ENCODE measurements at places on chromosomes 4 and X. TPM values are rescaled to one million over a fixed set of nuclear protein-coding genes. Genes with fewer than 3 reads are reported as not detected.
A peak's percentile ranks its signal among the peaks of the same experiment; 100 is the strongest.

YIPF6 gene
- total RNA-seq: 31.5 TPM

TCEAL6 gene
- total RNA-seq: 0.25 TPM

DNA sequence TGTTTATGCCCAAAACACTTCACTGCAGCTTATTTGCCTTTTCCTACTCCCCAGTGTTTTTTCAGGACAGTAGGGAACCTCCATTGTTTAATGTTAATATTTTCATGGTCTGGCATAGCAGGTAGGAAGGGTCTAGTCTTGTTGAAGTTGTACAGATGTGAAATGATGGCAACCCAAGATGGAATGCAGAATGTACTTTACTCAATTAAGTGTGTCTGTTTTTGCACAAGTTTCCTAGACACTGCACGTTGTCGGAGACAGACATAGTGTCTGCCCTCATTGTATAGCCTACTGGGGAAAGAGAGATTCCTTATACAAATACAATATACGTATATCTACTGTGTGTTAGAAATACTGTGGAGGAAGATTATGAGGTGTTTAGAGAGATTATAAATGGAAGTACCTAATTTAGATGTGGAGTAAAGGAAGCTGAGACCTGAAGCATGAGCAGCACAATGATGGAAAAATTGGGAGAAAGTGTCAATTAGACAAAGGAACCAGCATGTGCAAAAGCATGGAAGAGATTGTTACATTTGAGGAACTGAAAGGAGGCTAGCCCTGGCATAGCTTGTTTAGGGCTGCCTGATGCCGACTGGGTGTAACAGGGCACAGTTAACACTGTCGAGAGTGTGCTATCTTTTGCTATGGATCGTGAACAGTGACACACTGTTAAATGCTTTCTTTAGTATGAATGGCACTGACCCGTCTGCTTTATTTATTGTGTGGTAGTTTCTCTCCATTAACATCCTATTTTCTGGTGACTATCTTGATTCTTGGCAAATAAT is 18.4 kb downstream of the CPEB2 start:
- no peak for DNase-seq

TEX13D gene
- not detected for total RNA-seq

GRCh38 chr4:15562114-15562513 is 92.4 kb downstream of the CC2D2A start:
- DNase-seq: no peak

ZCCHC18 gene
- 1.4 TPM for total RNA-seq

GRCh38 chr4:128371876-128372275 is 84.3 kb upstream of the PGRMC2 start:
- DNase-seq: no peak

DNA sequence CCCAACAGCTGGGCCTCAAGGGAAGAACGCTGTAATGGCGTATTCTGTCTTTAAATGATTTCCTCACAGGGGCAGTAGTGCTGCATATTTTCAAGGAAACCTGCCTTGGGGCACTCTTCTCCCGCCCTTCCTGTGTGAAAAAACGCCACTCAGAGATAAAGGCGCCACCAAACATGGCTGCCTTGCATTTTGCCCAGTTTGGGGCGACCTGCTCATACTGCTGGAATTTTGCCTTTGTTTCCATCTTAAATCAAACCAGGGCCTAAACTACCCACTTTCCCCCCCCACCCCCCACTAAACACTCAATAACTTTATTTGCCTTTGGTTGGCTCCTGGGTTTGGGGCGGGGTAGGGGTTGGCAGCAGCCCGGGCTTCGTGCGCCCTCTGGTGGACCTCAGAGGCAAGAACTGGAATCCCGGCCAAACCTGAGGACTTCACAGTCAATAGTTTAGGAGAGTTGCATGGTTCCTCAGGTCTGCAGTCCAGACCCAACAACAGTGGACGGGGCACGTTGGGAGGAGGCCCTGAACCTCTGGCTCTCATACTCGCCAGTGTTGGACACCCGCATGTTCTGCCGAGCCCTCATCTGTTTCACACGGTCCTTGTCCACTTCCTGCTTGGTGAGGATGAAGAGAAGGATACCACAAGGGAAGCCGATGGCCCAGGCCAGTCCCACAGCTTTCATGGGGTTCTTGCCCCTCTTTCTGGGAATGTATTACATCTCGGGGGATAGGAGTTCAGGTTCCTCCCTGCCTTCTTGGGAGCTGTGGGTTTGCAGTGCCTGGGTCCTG is 220.1 kb upstream of the STK26 start:
- peak; percentile 23 for DNase-seq

DNA sequence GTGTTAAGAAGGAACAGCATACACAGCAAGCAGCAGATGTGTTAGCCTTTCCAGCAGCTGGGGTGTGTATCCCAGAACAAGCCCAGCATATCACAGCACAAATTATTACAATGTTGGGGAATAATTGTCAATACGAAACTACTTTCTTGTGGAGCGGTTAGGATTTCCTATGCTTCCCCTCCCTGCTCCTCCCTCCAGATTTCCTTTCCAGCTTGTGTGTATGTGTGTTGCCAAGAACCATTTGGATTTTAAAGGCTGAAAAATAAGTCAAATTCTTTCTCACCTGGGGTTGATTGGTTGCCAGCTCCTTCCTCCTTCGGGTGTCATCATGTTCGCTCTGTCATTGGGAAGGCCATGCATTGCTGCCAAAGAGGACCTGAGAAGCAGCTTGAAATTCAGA is 178.2 kb upstream of the FRMPD4 start:
- DNase-seq: no peak

DNA sequence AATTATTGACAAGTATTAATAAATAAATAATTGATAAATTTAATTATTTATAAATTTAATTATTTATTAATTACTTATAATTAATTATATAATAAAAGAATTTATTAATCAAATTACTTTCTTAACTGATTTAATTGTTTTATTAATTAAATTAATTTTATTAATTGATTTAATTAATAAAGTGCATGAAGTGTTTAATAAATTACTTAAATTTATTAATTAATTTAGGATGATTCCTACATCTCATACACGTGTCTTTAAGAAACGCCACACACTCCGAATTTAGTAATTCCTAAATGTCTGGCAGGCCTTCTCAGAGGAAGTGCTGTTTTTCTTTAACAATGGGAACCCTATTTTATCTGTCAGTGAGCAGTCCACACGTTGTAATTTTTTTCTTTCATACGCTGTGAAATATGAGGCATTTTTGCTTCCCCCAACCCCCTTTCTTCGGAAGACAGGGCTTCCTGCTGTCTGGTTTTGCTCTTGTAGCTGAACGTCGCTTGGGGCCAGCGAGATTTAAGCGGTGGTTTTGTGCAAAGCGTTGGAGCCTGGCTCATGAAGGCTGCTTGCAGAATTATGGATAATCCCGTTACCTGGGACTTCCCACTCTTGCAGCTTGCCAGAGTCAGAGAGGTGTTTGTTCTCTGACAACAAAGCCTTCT is 46.8 kb downstream of the CRLF2 start:
- no peak for DNase-seq

DNA sequence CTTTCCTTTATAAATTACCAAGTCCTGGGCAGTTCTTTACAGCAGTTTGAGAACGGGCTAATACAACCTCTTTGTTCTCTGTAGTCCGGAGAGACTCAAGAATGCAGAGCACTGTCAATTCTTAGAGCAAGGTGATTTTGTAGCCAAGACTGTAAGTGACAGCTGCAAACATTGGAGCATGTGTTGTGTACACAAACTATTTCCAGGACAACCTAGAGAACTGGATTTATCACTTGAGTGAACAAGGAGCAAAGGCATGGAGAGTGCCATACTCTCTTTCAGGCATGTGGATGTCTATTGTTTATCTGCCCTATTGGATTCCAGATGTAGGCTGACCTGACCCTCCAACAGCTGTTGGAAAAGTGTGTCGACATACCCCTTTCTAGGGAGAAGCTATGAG is 153.9 kb downstream of the SPANXN3 start:
- DNase-seq: no peak

PDLIM5 gene
- 17.6 TPM for total RNA-seq

- no peak for DNase-seq
These were observed 1.3 kb downstream of the RHOH start for GRCh38 chr4:40197879-40198689.

DNA sequence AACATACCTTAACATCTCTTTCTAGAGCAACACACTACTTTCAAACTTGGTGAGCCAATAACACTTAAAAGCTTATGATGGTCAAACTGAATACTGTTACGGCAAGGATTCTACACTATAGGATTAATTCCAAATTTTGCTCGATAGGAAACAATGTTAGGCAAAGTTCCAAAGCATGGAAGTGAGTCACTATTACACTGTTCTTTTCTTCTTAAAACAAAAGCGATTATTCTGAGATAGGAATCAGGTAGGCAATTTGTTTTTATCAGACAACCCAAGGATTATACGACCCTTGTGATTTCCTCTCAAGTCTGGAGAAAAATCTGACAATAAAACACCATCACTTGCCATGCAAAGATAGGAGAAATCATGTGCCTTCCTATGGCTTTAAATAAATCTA is 81.5 kb downstream of the HUWE1 start:
- no peak for DNase-seq

XK gene
- not detected for total RNA-seq

DNA sequence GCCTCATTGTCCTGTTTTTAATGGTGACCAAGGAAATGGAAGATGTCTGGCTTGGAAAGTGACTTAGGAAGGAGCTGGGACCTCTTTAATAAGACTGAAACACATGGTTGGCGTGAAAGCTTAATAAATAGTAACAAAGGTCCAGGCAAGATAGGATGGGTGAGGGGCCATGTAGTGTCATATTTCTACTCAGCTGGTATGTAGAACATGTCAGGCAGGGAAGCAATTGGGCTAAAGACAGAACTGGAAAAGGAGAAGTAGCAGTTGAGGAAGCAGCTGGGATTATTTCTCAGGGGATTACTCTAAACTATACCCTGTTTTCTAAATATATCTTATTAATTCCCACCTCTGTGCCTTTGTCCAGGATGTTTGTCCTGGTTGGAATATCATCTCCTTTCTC is 18.6 kb downstream of the ITGB1BP2 start:
- DNase-seq: no peak

USP27X gene
- total RNA-seq: 2.1 TPM

GRCh38 chrX:13029637-13029886 is 14.9 kb downstream of the FAM9C start:
- no peak for DNase-seq

- no peak for DNase-seq
These were observed 136.6 kb upstream of the ATP6AP2 start for GRCh38 chrX:40444133-40444532.

SMR3B gene
- total RNA-seq: not detected

DNA sequence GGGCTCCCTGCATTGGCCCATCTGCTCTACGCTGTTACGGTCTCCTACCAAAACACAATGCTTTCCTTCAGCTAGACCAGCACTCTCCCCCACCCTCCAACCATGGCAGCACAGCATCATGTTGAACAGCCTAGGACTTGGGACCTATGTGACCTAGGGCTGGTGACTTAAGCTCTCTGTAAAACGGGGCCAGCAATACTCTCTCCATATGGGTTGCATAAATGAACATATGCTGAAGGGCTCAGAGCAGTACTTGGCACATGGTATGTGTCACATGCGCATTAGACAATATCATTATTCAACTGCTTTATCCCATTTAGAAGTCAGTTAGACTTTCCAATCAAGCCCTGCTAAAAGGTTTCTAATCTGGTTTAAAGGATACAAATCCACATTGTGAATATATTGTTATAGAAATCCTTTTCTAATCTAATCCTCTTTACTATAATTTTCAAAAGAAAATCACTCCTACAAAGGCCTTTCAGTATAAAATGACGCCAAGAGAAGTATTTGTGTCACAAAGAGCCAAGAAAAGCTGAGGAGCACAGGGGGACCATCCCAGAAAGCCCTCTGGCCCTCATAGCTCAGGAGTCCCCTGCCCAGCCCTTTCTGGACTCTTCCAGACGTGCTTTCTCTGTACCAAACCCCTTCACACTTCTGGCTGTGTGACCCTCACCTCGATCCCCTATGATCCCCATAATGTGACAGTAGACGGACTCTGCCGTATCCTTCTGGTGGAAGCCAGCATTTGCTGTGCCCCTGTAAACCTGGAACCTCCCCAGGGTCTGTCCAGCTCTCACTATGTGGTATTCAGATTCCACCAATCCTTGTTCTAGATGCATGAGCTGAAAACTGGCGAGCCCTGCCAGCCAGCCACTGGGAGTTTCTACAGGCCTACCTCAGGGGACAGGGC is 42.3 kb downstream of the NSG1 start:
- DNase-seq: no peak

PPP4R3C gene
- total RNA-seq: not detected

DNA sequence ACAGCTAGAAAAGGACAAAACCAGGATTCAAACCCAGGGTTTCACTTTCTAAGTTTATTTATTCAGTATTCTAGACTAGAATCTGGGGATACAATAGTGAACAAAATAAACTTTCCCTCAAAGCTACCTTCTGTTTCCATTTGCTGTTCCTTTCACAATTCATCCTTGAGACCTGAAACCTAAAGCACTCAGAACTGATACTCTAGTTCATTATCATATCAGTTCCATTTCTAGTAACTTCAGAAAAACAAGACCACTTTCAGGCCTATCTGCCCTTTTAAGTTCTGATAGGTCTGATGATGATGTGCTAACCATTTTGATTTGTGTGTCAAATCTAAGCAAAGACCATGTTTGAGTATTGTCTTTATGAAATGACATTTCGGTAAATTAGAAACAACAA is 7.8 kb upstream of the XK start:
- no peak for DNase-seq

GRCh38 chrX:75893281-75893680 is 108.2 kb upstream of the MAGEE2 start:
- DNase-seq: no peak

ANOS1 gene
- total RNA-seq: not detected

GRCh38 chr4:139083607-139083955 is 68.0 kb downstream of the NOCT start:
- DNase-seq: peak; percentile 73

ARHGEF9 gene
- total RNA-seq: 40.8 TPM

GRCh38 chrX:69024931-69025330 is 140.3 kb downstream of the PJA1 start:
- no peak for DNase-seq
